ENCODE measurements at places on chromosomes 2 and 18. TPM values are rescaled to one million over a fixed set of nuclear protein-coding genes. Genes with fewer than 3 reads are reported as not detected.

DNA sequence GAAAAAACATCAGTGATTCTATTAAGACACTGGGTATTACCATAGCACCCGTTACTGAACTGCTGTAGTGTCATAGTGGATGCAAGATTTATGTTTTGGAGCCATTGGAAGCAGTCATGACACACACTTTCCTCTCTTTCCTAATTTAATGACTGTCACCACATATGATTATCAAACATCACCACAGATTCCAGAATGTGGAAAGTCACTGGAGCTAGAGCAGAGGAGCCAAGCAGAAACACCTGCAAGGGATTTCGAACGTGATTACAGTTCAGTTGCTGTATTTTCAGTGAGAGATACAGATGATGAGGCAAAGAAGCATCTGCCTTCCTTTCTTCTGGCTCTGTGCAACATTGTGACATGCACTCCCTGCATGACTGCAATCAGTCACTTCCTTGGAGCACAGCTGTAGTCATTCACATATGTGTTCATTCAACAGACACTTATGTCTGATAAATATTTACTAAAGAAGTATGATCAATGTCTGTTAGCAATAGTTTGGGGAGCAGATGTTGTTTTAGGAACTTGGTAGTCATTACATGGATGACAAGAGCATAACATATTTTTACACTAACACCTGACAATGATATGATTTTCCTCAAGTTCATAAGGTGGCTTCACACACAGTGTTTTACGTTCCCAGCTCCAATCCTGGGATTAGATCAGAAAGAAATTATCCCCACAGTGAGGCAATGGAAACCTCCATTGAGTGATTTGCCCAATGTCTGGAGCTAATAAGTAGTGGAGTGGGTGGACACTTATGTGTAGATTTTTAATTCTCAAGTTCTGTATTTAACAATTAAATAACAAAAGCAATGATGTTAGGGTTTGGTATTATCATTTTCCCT, 416.6 kb downstream of the PLCL1 start:
- no peak for DNase-seq

DNA sequence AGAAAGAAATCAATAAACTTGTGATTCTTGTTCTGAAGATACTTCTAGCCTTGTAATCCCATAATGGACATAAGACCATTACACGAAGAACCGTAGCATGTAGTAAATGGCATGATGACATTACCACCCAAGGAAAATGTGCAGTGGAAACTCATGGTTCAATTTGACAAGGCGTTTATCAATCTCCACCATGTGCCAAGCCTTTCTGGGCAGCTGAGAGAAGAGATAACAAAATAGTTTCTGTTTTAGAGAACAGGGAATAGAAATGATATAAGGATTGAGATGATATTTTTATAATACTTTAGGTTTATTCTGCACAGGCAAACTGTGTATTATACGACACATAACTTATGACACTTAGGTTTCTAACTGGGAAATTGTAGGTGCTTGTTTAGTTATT, 19.2 kb downstream of the ABI2 start:
- DNase-seq, result no peak

- DNase-seq, result no peak
Measured at GRCh38 chr18:10190564-10190963, 263.9 kb upstream of the APCDD1 start.

GRCh38 chr2:170869036-170869435, 52.3 kb downstream of the GAD1 start:
- DNase-seq, result no peak

UGT1A8 gene
- total RNA-seq, result 25.1 TPM

XPO1 gene
- 62.6 TPM for total RNA-seq

EGR4 gene
- not detected for total RNA-seq

ARHGEF4 gene
- 1.1 TPM for total RNA-seq

DNA sequence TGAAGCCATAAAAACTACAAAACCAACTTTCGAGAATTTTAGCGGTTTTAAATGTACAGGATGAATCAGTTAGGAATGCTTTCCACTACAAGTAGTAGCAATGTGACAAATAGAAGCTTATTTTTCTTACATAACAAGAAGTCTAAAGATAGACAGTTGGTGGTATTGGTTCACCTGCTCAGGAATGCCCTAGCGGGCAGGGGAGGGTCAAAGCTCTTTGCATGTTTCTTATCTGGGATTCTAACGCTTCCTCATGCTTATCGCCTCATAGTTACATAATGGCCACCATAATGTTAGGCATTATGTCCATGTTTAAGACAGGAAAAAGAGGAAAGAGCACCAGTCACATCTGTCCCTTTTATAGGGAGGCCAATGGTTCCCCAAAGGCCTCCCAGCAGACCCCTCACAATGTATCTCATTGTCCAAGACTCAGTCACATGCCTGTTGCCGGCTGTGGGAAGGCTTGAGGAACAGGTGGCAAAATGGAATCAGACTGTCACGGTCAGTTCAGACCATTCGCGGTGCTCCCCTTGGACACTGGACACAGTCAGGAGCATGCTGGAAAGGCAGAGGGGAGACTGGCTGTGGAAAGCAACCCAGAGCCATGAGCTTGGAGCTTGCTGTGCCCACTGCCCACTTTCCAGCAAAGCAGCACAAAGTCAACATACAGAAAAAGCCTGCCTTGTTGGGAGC, 69.4 kb upstream of the ODC1 start:
- no peak for DNase-seq

TANC1 gene
- total RNA-seq, result 30.5 TPM

- DNase-seq, result no peak
Measured at GRCh38 chr2:15984368-15985255, 44.3 kb downstream of the MYCN start.

GRCh38 chr2:119536211-119536610, 8.0 kb upstream of the CFAP221 start:
- no peak for DNase-seq

DNA sequence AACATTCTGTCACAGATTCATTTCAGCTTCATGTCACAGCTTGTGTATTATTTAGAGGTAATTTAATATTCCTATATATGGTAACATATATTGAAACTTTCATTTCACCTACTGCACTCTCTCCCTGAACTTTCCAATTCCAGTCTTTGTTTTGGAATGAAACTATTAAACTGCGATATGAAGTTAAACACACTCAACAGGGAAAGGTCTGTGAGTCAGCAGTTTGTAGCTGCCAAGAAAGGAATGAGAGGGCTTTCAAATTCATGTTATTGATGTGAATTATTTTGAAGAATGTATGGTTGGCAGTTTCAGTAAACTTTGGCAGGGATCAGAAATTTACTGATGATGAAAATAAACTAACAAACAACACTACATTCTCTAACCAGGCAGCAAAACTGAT, 148.3 kb downstream of the HNMT start:
- no peak for DNase-seq

GRCh38 chr2:168314236-168314635, 66.8 kb upstream of the STK39 start:
- DNase-seq, result no peak

EFEMP1 gene
- total RNA-seq, result 34.1 TPM

UGT1A5 gene
- 3.7 TPM for total RNA-seq

PRKAG3 gene
- not detected for total RNA-seq

STK11IP gene
- 35.5 TPM for total RNA-seq

FOXD4L1 gene
- total RNA-seq, result 0.27 TPM

- DNase-seq, result no peak
Measured at GRCh38 chr2:205715831-205716525, 33.7 kb downstream of the NRP2 start.

- no peak for DNase-seq
Measured at GRCh38 chr18:79659733-79660132, 19.9 kb upstream of the CTDP1 start.

GRCh38 chr2:114543236-114543766, 100.9 kb downstream of the DPP10 start:
- peak; percentile 51 for DNase-seq

DNA sequence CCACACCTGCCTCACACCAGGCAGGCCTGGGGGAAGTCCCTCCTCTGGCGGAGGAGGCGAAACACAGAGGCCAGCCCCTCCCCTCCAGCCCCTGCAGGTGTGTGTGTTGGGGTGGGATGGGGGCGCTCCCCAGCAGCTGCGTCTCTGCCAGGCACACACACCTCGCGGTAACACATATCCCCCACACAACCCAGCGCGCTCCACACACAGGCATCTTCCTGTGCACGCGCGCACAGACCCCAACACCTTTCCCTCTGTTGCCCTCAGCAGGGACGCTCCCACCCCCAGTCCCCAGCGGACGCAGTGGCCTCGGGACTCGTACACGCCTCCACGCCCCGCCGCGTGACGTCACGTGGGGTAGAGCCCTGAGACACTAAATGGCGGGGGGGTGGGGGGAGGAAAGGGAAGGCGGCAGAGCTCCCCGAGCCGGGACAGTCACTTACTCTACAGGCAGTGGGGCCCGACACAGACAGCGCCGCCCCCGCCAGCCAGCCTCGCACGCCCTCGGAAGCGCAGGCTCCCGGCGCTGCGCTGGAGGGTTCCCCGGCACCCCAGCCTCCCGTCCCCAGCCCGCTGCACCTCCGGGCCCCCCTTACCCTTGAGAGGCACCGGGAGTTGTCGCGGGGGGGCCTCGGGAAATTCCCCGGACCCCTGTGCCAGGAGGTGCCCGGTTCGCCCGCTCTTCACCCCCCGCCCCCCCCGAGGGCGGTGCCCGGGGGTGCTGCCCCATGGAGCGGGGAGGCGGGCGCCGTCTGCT, at the start of gene WNT10A:
WNT10A (plus strand) TSS at position 751 of the 757 bp plus-strand sequence. CDS start 144 bp downstream, outside the sequence.
- DNase-seq, result peak; percentile 69

DNA sequence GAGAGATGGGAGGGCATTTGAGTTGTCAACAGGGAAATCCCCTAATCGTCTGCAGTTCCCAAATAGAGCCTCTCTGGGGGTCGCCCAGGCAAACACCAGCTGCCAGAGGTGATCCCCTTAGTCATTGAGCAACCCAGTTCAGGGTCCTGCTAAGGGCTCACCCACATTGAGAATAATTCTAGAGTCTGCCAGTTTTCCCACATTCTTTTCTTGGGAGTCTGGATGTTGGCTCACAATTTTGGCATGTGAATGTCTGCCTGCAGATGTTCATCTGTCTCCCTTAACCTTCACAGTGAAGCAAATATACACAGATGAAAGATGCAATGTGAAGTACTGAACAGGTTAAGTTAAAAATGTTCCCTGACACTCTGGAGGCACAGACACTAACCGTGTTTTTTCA, 11.4 kb upstream of the SMIM21 start:
- no peak for DNase-seq

DNA sequence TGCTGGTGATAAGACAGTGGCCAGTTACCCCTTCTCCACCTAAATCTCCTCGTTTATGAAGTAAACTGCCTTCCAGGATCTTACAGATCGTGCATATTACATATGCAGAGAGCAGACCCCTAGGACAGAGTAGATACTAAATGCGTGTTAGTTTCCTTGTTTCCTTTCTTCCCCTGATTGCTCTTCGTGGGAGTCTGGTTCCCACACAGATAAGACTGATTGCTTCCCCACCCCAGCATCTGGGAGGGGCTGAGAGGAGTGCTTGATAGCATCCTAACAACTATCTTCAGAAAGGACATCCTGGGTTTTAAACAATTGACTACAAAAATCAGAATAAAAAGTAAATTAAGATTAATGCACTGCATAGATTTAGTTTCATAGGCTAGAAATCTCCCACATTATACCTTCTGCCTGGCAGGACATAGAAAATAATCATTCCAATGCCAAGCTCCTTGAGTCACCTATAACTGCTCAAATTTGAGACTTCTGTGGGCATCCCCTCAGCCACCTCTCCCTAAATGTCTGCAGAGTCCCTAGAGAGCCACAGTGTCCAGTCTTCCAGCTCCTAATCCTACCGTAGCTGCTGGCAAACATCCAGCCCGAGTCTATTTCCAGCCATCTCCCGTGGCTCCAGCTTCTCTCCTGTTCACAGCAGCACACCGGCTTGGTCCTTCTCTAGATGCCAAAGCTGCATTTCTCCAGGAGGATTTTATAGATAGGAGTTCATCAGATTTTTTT, 128.3 kb downstream of the LRRC30 start:
- DNase-seq, result no peak

COL6A3 gene
- 79.5 TPM for total RNA-seq

DOK6 gene
- 0.45 TPM for total RNA-seq

GRCh38 chr2:96207073-96207773, 1.4 kb downstream of the STARD7 start:
- no peak for DNase-seq

DNA sequence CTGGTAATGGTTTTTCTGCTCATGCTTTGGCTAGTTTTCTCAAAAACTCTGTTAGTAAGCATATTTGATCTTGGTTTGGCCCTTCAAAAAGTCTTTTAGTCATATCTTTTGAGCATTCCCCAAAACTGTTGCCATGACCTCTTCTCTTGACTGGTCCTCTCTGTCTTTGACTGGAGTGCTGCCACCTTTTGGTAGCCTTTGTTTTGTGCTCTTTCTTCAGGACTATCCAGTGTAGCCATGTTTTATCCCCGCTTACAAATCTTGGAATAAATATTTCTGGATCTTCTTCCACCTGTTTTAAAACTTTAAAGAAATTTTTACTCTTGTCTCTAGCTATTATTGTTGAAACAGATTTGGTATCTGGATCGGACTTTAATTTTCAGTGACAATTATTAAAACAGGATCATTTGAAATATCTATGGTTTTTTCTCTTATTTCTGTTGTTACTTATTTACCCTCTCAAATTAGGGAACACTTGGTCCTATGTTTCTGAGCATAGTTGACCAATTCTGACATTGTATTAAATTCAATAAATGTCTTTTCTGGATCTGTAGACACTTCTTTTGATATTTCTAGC, 965 bp upstream of the ELOA2 start:
- DNase-seq, result no peak

- peak; percentile 65 for DNase-seq
Measured at GRCh38 chr2:241217320-241218031, 29.0 kb downstream of the ANO7 start.

GRCh38 chr2:174902506-174903263, 102.5 kb downstream of the CHN1 start:
- DNase-seq, result no peak

GRCh38 chr18:63617915-63618234, 26.2 kb downstream of the SERPINB4 start:
- DNase-seq, result no peak

DNA sequence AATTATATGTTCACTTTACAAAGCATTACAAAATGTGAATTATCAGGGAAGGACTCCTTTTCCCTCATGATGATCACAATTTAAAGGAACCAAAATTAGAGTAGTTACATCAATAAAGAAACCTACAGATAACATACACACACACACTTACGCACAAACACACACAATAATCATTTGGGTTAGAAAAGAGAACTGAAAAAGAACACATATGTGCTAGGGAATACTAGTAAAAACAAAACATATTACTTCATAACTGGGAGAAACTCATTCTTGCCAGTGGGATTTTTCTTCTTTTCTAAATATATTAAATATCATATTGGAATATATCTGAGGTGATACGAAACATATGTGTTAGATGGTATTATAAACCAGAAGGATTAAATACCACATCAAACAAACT, 42.3 kb downstream of the FIGN start:
- DNase-seq, result no peak

- peak; percentile 48 for DNase-seq
Measured at GRCh38 chr2:227325839-227326195, 766 bp downstream of the MFF start.

IL36G gene
- not detected for total RNA-seq

DSG1 gene
- total RNA-seq, result not detected

GRCh38 chr2:78928502-78928901, 97.0 kb upstream of the REG3G start:
- no peak for DNase-seq

- DNase-seq, result no peak
Measured at GRCh38 chr2:29053670-29054400, 20.5 kb downstream of the PCARE start.

Measured in left colon (tissue), 2 donors.